ENCODE measurements at places on chromosomes 6 and 20. TPM values are rescaled to one million over a fixed set of nuclear protein-coding genes. Genes with fewer than 3 reads are reported as not detected.

DNA sequence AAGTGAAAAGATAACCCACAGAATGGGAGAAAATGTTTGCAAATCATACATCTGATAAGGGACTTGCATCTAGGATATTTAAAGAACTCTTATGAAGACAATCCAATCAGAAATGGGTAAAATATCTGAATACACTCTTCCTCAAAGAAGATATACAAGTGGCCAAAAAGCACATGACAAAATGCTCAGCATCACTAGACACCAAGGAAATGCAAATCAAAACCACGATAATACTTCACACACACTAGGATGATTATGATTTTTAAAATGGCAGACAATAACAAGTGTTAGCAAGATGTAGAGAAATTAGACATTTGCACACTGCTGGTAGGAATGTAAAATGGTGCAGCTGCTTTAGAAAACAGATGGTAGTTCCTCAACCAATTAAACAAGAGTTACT, 34.8 kb upstream of the SIRT5 start:
- H3K27ac ChIP-seq: no peak overlapping the region
- H3K27me3 ChIP-seq: no peaks in the 10 kb centered on the region
- H3K4me1 ChIP-seq: peaks cover 24% of the 10 kb centered on the region
- H3K36me3 ChIP-seq: no peaks in the 10 kb centered on the region
- H3K4me3 ChIP-seq: no peak overlapping the region

DNA sequence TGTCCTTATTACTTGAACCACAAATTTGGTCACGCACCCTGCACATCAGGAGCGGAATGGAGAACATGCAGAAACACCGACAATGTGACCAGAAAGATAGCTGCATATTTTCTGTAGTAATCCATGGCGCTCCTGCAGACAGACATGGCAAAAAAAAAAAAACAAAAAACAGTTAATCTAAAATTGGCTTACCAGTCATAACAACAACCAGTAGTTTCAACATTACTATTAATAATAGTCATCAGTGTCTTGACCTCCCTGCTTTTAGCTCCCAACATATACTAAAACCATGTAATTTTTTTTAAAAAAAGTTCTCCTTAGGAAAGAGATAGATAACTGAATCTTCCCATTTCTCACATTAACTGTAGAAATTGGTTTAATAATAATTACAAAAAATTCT, 6.8 kb downstream of the CGA start:
- no peak for DNase-seq
- H3K4me3 ChIP-seq: no peak overlapping the region
- no peaks in the 10 kb centered on the region for H3K4me1 ChIP-seq
- peaks cover 3% of the 10 kb centered on the region for H3K27me3 ChIP-seq
- no peaks in the 10 kb centered on the region for H3K36me3 ChIP-seq

GRCh38 chr20:1035466-1035865, 33.4 kb upstream of the RSPO4 start:
- no peak overlapping the region for H3K4me3 ChIP-seq
- no peaks in the 10 kb centered on the region for H3K4me1 ChIP-seq
- no peak for DNase-seq
- peaks cover 43% of the 10 kb centered on the region for H3K27me3 ChIP-seq

DNA sequence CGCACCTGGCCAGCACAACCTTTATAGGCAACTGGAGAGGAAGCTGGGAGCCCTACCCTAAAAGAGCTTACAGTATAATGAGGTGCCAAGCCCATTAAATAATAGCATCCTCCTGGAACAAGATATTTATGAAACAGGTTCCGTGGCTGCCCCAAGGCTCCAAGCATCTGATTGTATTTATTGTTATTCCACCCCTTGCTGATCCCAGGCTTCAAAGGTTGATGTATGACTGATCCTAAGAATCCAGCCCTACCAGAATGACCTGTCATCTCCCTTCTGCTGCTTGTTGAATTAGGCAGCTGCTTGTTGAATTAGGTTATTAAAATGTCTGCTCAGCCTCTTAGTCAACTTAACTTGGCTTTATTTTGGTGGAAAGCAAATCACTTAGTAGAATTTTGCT, 35.2 kb upstream of the SASH1 start:
- no peak overlapping the region for H3K27ac ChIP-seq
- H3K4me3 ChIP-seq: no peak overlapping the region

FHL5 gene
- total RNA-seq: 5.3 TPM

Data from left ventricle myocardium inferior (tissue), 1 donor.